ENCODE measurements at places on chromosomes 4 and X. TPM values are rescaled to one million over a fixed set of nuclear protein-coding genes. Genes with fewer than 3 reads are reported as not detected.

GRCh38 chr4:8705161-8706145 is 112.9 kb downstream of the CPZ start:
- no peak for DNase-seq

DNA sequence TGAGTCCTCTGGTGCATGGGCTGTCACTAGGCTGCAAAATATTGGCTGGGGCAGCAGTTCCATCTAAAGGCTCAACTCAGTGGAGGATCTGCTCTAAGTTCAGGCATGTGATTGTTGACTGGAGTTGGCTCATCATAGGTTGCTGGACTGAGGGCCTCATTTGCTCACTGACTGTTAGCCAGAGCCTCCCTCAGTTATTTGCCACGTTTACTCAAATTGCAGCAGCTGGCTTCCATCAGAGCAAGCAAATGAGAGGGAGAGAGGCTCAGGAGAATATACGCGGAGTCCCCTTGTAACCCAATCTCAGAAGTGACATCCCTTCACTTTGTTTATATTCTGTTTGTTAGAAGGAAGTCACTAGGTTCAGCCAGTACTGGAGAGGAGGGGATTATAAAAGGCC is 54.1 kb downstream of the BMP3 start:
- DNase-seq = no peak

Gene MCUB
- 11.8 TPM for total RNA-seq

Gene GAGE13
- total RNA-seq = not detected

- DNase-seq = no peak
Observed at GRCh38 chr4:133588306-133588705, 439.2 kb downstream of the PCDH10 start.

DNA sequence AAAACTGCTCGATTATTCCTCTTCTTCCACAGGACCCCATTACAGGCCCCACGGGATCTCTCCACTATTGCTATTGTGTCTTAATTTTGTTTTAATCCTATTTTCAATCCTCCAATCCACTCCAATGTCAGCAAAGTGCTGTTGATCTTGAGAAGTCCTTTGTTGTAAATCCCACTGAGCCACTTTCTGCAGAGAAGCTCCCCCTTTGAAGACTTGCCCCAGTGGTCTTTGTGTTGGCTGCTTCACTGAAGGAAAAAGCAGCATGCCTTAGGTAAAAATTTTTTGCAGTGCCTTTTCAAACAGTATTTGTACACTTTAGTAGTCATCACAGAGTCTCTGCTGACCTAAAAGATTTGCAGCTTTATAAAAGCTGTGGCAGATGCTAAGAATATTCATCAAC is 252.0 kb upstream of the SLC7A11 start:
- DNase-seq = no peak

Gene SMS
- 6.4 TPM for total RNA-seq

Gene DRD5
- total RNA-seq = not detected

Gene PAK3
- 9.6 TPM for total RNA-seq

DNA sequence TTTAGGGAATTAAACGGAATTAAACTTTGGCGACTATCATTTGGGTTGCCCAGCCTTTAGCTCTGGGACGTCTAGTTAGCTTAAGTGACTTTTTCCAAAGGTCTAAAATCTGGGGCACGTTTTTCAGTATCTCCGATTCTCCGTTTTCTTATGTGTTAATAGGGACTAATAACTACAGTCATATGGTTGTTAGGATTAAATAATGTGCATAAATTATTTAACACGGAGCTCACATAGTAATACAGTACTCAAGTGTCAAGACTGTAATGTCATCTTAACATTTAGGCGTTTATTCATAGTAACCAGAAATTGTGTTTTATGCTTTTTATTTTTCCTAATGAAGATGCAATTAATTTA is 466 bp upstream of the CCNA2 start:
- no peak for DNase-seq

- no peak for DNase-seq
Observed at GRCh38 chr4:78772526-78773091, 3.5 kb upstream of the BMP2K start.

DNA sequence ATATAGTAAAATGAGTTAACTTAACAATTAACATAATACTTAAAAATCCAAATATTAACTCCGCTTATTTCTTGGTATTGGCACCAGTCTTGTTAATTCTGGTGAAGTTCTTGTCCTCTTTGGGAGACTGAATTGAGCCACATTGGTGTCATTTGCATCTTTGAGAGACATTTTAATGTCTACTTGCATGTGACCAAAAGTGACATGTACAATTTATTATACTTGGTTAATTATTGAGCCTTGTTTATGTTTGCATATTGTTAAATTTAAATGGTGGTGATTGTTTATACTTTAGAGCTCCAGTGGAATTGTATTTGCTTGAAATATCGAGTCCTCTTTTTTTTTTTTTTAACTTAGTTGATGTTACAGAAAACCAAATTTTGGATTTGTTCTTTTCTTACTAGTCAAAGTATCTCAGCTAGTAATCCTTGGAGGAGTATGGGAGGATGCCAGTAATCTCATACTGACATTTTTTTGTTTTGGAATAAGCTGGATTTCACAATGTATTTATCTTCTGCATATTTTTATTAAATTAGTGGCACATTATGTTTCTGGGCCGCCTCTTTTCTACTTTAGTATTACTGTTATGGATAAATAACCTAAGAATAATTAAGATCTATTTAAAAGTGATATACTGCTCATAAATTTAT is 3.9 kb downstream of the SPCS3 start:
- no peak for DNase-seq

DNA sequence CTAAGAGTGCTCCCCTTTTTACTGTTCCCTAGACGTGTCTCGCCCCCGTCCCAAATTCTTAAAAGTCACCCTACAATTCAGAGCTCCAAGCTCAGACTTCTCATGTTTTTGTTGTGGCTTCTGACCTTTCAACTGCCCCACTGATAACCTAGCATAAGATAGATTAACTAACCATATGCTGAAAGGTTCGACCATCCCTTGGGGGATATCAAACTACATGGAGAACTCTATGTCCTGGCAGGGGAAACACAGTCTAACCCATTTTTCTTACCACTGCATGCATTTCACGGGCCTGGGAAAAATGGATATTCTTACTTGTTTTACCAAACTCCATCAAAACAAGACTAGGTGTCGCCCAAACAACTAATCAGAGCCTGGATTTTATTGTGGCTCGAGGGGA is 236.4 kb upstream of the MID1 start:
- no peak for DNase-seq

- no peak for DNase-seq
Observed at GRCh38 chr4:109185548-109185947, 116.9 kb downstream of the COL25A1 start.

GRCh38 chrX:154799556-154800348 is 5.5 kb downstream of the MPP1 start:
- peak; percentile 28 for DNase-seq

DNA sequence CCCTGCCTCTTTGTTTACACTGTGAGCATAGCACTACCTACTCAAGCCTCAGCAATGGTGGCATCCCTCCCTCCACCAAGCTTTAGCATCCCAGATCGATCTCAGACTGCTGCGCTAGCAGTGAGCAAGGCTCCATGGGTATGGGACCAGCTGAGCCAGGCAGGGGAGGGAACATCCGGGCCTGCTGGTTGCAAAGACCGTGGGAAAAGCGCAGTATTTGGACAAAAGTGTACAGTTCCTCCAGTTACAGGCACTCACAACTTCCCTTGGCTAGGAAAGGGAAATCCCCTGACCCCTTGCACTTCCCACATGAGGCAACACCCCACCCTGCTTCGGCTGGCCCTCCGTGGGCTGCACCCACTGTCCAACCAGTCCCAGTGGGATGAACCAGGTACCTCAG is 26.5 kb downstream of the EGF start:
- no peak for DNase-seq

DNA sequence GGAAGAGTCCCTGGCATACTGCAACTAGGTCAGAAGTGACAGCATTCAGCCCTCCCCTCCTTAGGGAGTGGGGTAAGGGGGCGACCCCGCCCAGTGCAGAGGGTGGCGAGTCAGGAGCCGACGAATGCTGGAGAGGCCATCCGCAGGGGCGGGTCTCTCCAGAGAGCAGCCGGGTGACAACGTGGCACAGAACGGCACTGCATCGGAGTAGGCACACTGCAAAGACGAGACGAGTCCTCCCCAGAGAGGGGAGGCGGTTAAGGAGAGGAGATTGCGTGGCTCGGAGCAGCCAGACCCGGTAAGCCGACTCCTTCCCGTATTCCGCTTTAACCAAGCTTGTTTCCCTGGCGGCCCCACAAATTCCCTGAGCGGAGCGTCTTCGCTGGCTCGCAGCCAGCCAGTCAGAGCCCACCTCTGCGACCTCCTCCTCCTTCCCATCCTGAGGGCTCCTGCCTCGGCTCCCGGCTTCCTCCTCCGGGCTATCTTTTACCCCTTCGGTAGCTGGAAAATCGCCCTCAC is 54.9 kb downstream of the LINC00632 start:
- peak; percentile 21 for DNase-seq

Data from uterus (tissue), 4 donors.